ENCODE measurements at places on chromosomes 4 and X.

GRCh38 chr4:2180410-2180809, 61.5 kb downstream of the HAUS3 start:
- DNase-seq: no peak

DNA sequence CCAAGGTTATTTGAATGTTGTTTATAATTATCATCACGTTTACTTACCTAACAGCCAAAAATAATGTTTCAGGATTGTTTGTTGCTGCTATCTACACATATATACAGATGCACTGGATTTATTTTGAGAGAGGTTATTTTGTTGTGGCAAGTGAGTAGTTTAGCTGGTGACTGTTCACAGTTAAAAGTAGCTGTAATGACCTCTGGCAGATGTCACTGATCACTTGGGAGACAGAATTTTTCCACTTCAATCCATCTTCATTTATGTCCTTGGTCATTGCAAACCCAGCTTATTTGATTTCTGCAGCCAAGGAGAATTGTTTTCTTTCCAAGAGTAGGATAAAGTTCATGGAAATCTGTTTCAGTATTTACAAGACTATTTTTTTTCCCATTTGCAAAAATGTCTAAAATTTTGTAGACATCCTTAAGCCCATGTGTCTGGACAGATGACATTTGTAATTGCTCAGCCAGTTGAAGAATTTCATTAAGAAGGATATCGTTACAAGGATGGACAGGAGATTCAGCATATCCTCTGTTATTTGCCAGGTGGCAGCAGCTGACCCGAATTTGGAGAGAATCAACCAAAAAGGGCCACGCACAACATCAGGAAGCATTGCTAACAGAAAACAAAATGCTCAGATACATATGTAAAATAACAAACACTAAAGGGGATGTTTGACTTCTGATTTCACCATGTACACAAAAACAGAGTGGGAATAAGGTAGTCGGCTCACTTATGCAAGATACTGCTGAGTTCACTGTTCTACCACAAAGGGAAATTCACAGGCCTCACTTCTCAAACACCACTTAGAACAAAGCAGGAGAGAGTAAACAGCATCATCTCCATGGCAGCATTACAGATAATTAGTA, 64.5 kb downstream of the GPRIN3 start:
- no peak for DNase-seq

- no peak for DNase-seq
Observed at GRCh38 chr4:127995776-127996175, 30.6 kb downstream of the ABHD18 start.

DNA sequence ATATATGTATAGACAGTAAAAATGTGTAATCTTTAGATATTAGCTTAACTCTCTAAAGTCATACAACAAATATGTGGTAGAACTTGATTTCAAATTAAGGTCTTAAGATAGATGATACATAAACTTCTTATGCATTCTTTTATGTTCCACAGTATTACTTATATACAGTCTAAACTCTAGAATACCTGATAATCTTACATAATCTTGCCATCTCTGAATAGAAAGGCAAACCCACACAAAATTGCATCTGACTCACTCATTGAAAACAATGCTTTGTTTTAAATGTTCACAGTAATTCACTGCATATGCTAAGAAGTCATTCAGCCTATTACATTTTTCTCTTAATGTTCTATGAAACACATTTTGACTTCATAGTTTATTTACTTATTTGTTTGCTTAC, 10.1 kb downstream of the SULT1B1 start:
- no peak for DNase-seq

- DNase-seq: no peak
Observed at GRCh38 chrX:119017077-119017476, 42.7 kb downstream of the LONRF3 start.

DNA sequence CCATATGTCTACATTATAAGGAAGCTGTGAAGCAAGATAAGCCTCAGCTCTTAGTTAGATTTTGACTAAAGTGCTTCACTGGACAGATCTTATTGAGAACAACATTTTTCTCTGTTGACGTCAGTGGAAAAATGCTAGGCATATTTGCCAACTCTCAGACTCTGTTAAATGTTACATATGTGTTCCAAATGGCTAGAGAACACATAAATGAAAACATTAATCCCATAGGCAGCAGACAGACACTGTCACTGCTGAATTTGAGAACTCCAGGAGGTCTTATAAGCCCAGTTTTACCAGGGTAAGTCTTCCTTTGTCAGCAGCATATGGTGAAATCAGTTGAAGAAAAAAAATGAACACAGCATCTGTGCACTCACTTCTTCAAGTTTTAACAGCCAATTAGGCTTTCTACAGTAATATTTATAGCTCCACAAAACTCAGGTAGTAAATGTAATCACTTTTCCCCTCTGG, 186.9 kb downstream of the CAMK2D start:
- no peak for DNase-seq

DNA sequence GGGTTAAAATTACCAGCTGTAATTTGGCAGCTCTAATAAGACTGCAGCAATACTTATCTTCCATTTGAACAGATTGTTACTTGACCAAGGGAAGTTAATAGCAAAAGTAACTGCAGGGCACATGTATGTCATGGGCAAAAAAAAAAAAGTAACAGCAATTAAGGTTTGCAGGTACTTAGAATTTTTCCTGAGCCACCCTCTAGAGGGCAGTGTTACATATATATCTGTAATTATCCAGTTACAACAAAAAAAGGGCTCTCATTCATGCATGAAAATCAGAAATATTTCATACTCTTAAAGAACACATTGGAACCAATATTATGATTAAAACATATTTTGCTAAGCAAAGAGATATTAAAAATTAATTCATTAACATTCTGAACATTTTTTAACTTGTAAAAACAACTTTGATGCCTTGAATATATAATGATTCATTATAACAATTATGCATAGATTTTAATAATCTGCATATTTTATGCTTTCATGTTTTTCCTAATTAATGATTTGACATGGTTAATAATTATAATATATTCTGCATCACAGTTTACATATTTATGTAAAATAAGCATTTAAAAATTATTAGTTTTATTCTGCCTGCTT, 25.1 kb downstream of the XIAP start:
- peak; percentile 31 for DNase-seq

DNA sequence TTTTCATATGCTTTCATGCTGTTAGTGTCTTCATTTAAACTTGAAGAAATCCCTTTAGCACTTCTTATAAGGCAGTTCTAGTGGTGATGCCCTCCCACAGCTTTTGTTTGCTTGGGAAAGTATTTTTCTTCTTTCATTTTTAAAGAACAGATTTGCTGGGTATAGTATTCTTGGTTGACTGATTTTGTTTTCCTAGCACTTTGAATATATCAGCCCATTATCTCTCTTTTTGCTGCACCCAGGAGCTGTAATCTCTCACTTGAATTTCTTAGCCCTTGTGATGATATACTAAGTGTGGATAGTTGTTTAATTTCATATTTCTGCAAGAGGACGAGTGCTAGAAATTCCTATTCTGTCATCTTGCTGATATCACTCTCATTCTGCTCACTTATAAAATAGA, 283.7 kb downstream of the GPAT3 start:
- DNase-seq: no peak

- DNase-seq: no peak
Observed at GRCh38 chr4:130628531-130628930, 1532.6 kb downstream of the C4orf33 start.

- no peak for DNase-seq
Observed at GRCh38 chr4:16018061-16018676, 55.2 kb upstream of the FGFBP2 start.

DNA sequence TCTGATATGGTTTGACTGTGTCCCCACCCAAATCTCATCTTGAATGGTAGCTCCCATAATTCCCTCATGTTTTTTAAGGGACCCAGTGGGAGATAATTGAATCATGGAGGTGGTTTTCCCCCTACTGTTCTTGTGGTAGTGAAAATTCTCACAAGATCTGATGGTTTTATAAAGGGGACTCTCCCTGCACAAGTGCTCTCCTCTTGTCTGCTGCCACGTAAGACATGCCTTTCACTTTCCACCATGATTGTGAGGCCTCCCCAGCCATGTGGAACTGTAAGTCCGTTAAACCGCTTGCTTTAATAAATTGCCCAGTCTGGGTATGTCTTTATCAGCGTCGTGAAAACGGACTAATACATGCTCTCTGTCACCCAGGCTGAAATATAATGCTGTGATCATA, 200.9 kb upstream of the SLIT2 start:
- no peak for DNase-seq

DNA sequence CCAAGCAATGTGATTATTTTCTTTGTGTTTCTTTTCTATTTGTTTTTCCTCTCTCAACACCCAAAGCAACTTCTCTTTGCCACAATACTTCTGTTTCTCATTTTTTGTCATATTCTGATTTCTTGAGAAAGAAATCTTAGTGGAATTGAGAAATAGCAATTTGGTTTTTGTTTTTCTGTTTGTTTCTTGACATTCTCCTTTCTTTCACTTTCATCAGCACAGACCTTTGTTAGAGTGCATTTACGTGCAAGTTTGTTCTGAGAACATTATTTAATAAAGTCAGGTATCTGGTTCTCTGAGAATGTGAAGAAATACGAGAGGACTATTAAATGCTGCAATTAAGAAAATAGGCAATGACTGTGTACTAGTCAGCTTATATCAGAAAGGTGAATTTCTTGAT, 608.1 kb upstream of the AADAT start:
- no peak for DNase-seq

GRCh38 chrX:71302461-71303213, 1.1 kb downstream of the ITGB1BP2 start:
- no peak for DNase-seq

GRCh38 chr4:85381968-85382367, 93.0 kb upstream of the ARHGAP24 start:
- no peak for DNase-seq

- no peak for DNase-seq
Observed at GRCh38 chrX:39693298-39693697, 404.5 kb downstream of the BCOR start.

DNA sequence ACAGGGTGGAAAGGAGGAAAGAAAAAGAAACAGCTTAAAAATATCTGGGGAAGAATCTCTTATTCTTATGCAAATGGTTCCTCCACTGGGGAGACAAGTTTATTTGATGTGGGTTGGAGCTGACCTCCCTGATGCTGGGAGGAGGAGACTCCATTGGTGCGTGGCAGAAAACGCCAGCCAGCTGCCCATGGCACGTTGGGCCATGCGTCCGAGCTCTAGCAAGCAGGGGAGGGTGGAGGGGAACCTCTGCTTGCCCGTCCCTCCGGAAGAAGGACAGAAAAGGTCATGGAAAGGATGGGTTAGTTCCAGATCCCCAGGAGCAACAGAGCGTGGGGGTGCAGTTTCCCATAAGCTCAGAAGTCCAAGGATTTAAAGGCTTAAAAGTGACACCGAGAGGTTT, 210.4 kb downstream of the KLHL4 start:
- no peak for DNase-seq

DNA sequence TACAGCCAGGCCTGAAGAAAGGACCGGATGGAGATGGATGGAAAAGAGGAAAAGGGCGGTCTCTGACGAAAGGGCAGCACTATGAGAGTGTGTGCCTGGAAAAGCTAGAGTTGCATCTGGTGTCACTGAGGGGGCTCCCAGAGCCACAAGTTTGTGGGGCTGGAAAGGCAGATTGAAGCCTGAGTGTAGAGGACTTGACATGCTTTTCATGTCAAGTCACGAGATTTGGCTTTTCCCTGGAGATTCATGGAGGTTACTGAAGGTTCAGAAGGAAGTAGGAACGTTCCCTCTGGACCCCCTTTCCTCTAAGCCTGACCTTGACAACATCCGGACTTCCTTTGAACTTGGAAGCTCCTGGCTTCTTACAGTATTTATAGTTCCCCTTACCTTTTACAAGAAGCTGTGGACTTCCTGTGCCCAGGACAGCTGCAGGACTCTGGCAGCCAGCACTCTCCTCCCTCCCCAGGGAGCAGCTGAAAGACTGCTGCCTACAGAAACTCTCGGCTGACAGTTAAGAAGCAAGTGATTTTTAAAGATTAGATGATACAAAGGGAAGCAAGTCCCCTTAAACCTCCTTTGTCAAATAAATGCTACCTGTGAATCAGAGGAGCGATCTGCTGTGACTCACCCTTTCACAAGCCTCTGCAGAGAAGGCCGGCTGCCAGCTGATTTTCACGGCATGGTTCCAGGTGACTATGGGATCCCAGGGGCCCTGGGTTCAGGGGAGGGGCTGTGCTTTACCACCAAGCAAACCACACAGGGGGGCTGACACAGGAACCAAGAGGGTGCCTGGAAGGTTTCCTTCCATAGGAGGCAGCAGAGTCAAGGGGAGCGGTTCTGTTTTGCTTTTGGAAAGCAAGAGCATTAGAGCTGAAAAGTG, 72.9 kb upstream of the STIM2 start:
- peak; percentile 34 for DNase-seq

DNA sequence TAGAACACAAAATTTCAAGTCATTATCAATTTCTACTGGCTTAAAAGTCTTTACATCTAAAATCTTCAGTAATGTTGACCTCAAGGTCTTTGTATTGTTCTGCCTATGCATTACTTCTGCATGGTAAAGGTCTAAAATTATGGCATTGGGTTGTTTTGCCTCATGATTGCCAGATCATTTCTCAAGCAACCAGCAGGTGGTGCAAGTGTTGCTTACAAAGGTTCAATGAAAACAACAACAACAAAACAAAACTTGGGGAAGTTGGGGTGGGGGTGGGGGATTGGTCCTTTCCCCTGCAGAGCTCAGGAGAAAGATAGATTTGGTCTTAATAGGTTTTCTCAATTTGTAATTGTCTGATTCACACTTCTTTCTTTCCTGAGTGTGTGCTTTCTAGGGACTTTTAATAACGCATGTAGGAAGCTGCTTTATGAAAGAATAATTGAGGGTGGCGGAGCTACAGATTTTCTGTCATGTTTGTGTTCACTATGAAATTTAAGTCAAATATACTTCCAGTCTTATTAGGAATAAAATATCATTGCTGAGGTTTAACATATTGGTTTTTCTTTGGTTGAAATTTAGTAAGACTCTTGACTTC, 145.1 kb downstream of the COL4A5 start:
- DNase-seq: no peak

GRCh38 chrX:48025561-48025960, 18.8 kb downstream of the SPACA5 start:
- DNase-seq: peak; percentile 52

- no peak for DNase-seq
Observed at GRCh38 chr4:119116925-119117900, 18.4 kb upstream of the MYOZ2 start.

GRCh38 chr4:185512516-185512915, 22.8 kb downstream of the PDLIM3 start:
- DNase-seq: no peak

DNA sequence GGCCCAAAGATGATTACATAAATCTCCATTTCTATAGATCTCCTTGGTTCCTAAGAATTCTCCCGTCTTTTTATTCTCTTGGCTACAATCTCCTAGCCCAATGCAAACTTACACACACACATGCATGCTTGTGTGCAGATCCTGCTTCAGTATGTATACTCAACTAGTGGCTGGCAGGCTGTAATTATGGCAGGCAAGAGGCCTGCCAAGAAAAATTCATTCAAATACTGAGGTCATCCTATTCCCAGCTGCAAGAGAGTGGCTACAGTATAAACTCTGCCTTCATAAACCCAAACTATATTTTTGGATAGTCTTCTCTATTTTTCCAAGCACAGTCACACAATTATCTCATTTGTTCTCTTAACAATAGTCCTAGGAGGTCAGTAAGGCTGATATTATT, 95.2 kb downstream of the SHROOM4 start:
- no peak for DNase-seq

- DNase-seq: no peak
Observed at GRCh38 chr4:163191999-163192398, 25.3 kb upstream of the NAF1 start.

GRCh38 chrX:49919617-49920016, 2.8 kb upstream of the CLCN5 start:
- peak; percentile 46 for DNase-seq
